Activated T-cell treated with anti-CD3 and anti-CD28 coated beads, Interleukin-2, amount 50 U/mL, for 4 hours (primary cell): ENCODE measurements at places on chromosomes 1 and 21.

- DNase-seq: no peak
These were observed 80.4 kb downstream of the MAN1A2 start for GRCh38 chr1:117447661-117448060.

DNA sequence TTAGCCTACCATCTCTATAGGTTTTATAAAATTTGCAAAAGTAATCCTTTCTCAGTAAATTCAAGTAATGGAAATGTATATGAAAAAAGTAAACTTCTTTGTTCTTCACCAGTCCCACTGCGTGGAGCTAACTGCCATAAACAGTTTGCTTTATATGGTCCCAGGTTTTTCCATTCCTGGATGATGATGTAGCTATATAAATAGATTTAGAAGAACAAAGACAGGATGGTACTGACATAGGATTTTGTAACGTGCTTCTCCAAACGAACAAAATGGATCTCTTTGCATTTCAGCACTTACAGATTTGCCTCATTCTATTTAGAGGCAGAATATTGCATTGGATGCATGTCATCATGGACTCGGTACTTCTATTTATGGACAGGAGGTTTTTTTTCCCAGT is 57.3 kb downstream of the SMYD2 start:
- DNase-seq: no peak

- no peak for DNase-seq
These were observed 13.4 kb upstream of the FAM43B start for GRCh38 chr1:20538760-20539551.

DNA sequence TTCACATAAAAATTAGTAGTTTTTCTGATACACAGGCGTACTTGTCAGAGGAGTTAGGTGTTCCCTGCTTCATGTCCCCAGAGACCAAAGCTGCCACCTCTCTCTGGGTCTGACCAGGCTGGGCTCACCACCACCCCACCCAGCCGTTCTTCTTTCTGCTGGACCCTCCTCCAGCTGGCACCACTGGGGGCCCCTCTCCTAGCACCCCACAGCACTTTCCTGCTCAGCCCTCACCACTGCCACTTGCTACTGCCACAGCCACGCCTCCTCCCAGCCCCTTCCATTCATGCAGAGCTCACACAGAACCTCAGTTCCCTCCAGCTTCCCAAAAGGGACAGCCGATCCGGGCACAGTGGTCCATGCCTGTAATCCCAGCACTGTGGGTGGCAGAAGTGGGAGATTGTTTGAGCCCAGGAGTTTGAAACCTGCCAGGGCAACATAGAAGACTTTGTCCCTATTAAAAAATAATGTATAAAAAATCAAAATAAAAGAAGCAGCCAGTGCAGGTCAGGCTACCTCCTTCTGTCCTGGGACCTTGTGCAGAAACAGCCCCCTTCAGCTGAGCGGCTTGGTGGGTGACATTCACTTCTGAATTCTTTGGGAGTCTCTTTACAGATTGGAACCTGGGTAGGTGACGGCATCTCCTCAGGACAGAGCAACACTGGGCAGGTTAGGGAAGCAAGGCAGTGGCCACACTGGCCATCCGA is 208.3 kb downstream of the TOMM20 start:
- DNase-seq: no peak

DNA sequence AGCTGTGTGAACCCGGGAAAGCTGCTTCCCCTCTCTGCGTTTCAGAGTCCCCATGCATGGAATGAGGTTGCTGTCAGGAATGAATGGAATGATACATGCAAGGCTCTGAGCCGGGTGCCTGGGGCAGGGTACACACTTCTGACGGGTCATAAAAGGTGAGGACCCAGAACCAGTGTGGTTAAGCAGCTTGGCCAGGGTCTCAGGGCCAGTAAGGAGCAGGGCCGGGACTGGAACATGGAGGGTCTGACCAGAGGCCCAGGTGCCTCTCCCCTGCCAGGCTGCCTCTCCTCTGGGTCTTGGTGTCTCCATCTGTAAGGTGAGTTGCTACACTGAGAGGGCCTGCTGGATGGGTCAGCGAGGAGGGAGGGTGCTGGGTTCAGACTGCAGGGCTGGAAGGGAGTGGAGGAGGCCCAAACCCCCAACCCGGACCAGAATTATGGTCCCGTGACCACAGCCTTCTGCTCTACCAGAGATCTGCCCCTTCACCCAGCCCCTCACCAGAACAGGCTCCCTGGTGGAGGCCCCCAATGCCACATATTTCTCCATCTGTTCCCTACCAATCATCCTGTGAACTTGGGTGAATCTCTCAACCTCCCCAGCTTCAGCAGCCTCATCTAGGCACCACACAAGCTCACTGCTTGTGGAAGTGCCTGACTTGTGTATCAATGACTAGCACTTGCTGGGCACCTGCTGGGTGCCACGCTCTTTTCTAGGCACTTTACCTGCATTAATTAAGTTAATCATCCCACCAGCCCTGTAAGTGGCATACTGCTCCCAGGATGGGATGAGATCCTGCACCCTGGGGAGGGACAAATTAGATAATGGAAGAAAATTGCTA is 16.2 kb upstream of the LRP8 start:
- no peak for DNase-seq

DNA sequence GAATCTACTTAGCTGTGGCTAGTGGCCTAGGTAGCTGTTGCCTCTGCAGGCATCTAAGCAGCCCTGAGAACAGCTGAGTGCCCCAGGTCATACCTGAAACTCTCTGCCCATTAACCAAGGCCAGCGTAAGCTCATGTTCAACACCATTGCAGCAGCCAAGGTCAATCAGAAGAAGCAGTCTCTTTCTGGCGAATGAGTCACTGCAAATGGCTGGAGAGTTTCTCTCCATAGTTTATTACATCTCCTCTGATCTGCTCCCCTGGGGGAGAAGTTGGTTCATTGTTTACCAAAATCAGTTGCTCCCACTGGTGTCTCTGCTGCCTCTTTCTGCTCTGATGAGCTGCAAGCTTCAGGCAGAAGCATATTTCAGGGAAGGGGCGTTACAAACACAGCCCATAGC is 6.9 kb upstream of the BCL9 start:
- no peak for DNase-seq

GRCh38 chr1:4784761-4785160 is 130.4 kb downstream of the AJAP1 start:
- no peak for DNase-seq

- DNase-seq: no peak
These were observed 359.0 kb downstream of the RGS7 start for GRCh38 chr1:240998024-240998423.

DNA sequence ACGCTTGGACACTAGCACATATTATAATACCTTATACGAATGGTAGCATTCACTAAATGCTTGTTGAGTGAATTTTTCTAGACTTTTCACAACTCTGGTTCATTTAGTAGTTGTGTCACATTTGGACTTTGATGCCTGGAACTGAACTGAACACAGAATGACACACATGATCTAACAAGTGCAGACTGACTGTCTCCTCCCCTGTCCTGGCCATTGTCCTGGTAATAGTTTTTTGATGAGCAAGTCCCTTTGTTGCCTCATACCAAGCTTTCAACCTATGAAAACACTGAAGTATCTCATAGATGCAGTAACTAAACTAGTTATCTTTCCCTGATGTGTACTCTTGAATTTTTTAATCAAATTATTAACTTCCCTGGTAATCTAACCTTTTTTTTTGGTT is 66.4 kb downstream of the LRRC8D start:
- DNase-seq: no peak

DNA sequence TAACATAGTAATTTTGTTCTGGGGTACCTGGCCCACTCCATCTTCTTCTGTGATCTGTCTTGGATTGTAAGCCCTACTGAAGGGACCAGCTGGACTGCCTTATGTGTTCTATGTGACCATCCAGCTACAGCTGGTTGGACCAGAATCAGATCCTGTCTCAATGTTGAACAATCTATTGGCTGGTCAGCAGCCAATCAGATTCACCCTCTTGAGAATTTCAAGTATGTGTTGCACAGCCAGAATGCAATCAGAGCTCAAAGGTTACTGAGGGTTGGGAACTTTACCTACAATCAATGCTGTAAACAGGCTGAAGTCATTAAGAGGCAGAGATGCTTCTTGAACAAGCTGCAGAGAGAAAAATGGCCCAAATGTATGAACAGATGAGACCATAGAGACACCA is 61.9 kb downstream of the KCNC4 start:
- DNase-seq: no peak

DNA sequence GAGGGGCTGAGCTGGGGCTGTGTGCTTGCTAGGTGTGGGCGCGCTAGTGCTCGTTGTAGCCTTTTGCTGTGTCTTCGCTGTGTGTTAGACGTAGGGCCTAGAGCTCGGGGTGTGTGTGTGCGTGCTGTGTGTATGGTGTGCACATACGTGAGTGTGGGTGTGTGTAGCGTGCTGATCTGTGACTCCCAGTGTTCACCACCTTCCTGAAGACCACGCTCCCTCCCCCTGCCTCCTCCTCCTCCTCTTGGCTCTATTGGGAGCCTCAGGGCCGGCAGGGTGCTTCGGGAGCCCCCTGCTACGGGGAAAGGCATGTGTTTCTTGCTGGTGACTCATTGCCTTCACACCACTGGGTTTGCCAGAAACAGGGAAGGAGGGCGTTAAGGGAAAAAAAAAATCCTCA is 9.4 kb upstream of the KCNC4 start:
- DNase-seq: no peak

- no peak for DNase-seq
These were observed 167.9 kb downstream of the KCNJ6 start for GRCh38 chr21:37748351-37748750.

DNA sequence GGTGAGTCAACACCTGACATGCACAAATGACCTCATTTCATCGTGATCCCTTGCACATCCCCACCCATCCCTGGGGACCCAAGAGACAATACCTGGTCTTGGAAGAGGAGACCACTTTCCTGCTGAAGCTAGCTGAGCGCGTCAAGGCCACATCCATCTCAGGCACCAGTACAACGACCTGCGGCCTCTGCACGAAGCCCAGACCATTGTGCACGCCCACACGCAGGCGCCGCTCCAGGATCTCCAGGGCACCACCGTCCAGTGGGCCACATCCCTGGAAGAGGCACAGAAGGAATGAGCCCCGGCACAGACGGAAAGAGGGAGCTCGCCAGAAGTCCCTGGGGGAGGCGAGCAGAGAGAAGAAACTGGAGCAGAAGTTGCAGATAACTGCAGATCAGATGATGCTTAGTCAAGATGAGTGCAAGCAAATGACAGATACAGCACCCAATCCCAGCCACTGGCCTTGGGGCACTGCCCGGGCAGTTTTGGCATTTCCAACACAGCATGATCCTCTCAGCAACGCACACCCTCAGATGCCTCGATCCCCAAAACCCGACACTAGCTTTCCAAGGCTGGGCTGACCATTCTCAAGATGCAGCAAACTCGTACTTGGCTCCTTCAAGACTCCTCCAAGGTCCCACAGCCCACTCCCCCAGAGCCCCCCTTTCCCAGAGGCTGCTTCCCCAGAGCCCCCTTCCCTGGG is 44.1 kb downstream of the NPHP4 start:
- no peak for DNase-seq

- peak; percentile 63 for DNase-seq
These were observed at the start of gene SHISAL2A for GRCh38 chr1:52632732-52633290. Gene SHISAL2A, plus strand, starts transcription at chr1:52633168. Its CDS starts 326 bp downstream, at chr1:52633494.

DNA sequence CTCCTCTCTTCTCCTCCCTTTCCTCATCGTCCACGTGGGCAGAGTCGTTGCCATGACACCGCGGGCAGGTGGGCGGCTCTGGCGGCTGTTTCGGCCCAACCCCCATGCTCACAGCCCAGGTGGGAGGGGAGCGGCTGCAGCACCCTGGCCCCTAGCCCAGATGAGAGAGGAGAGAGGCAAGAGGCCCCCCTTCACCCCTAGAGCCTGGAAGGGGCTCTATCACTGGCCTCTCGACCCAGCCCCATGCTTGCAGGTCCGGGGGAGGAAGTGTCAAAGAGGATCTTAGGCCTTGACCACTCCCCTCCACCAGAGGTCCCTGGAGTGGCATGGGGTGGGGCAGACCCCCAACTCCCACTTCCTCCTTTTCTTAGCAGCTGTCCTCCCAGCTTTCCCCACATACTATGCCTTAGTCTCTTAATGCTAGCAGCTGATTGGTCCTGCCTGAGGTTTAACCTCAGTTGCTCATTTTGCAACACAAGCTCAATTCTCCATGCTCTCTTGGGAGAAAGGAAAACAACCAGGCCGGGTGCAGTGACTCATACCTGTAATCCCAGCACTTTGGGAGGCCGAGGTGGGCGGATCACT is 10.4 kb downstream of the DLGAP3 start:
- DNase-seq: no peak

GRCh38 chr1:173997791-173998190 is 24.4 kb downstream of the RC3H1 start:
- DNase-seq: no peak

GRCh38 chr1:245464290-245464689 is 309.5 kb downstream of the KIF26B start:
- no peak for DNase-seq

- DNase-seq: no peak
These were observed 30.2 kb upstream of the IGSF3 start for GRCh38 chr1:116697548-116698243.

DNA sequence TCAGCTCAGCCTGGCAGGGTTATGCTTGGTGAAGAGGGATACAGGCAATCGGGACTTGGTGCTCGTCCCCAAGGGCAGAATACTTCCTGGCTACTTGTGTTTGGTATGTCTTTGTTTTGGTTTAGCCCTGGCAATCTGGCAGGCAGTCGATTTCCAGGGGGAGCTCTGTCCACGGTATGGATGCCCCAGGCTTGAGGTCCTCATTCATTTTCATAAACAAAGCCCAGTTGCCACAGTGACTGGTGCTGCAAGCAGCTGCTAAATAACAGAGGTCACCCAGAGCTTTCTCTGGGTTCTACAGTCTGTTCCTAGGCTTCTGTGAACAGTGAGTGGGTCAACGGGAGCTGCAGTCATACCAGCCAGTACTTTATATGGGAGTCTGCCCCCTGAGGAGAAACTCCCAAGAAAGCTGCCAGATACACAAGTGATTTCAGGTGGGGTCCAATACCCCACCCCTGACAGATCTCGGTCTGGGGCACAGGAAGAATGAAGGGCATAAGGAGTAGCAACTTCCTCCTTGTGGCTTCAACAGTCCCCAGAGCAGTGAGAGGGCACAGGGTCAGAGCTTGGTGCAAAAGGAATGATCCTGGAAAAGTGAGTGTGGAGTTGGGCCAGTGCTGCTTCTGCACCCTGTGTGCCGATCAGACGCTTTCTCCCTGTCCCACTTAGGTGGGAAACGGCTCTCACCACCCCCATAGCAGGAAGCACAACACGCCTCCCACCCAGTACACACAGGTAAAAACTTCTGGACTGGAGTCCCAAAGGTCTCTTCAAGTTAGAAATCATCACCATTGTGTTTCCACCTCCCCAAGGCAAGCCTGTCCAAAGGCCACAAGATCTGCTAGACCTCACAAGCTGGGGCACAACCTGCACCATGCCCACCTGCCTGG is 55.5 kb downstream of the TGFBR3 start:
- no peak for DNase-seq
